ENCODE measurements at places on chromosomes 7 and 10. TPM values are rescaled to one million over a fixed set of nuclear protein-coding genes. Genes with fewer than 3 reads are reported as not detected.

RBP3 gene
- not detected for total RNA-seq

MMD2 gene
- 3.7 TPM for total RNA-seq

GRCh38 chr10:5811387-5811821 lies 1.8 kb downstream of the GDI2 start:
- peak; percentile 33 for DNase-seq

DNA sequence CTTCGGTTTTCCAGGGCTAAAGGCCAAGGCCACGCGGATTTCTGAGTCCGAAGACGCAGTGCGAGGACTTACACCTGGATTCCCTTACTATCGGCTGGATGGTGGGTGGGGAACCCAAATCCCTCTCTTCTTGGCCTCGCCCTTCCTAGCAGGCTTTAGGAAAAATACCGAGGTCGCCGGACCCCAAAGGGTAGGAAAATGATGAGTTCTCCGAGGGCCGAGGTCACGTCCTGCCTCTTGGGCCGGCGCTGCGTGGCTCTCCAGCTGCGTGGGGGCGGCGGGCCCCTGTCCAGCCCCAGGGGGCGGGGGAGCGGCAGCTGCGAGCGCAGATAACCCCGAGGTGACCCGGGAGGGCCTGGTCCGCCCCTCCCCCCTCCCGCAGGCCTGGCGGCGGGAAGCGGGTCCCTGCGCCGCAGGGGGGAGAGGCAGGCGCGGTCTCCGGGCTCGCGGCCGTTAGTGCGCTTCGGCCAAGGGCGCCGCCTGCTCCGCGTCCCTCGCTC lies 805 bp upstream of the HMX3 start:
- DNase-seq, result no peak

GRCh38 chr10:96410296-96410695 lies 51.5 kb upstream of the OPALIN start:
- DNase-seq, result no peak

Measured in sciatic nerve (tissue), 2 donors.